ENCODE measurements at places on chromosomes 2 and 18.
A peak's percentile ranks its signal among the peaks of the same experiment; 100 is the strongest.

GRCh38 chr2:190887089-190887488, 6.5 kb downstream of the GLS start:
- DNase-seq = no peak

GRCh38 chr2:163692081-163692480, 43.7 kb downstream of the FIGN start:
- no peak for DNase-seq

- DNase-seq = no peak
Observed at GRCh38 chr2:172456002-172456401, 28.6 kb downstream of the ITGA6 start.

GRCh38 chr2:25490217-25490616, 148.5 kb upstream of the DNMT3A start:
- no peak for DNase-seq

GRCh38 chr2:218607436-218608115, at the start of gene PLCD4:
PLCD4 (plus strand) TSS chr2:218607899; CDS start chr2:218615740, 7,841 bp downstream.
- DNase-seq = no peak

- DNase-seq = no peak
Observed at GRCh38 chr18:59885579-59886163, 14.1 kb upstream of the PMAIP1 start.

DNA sequence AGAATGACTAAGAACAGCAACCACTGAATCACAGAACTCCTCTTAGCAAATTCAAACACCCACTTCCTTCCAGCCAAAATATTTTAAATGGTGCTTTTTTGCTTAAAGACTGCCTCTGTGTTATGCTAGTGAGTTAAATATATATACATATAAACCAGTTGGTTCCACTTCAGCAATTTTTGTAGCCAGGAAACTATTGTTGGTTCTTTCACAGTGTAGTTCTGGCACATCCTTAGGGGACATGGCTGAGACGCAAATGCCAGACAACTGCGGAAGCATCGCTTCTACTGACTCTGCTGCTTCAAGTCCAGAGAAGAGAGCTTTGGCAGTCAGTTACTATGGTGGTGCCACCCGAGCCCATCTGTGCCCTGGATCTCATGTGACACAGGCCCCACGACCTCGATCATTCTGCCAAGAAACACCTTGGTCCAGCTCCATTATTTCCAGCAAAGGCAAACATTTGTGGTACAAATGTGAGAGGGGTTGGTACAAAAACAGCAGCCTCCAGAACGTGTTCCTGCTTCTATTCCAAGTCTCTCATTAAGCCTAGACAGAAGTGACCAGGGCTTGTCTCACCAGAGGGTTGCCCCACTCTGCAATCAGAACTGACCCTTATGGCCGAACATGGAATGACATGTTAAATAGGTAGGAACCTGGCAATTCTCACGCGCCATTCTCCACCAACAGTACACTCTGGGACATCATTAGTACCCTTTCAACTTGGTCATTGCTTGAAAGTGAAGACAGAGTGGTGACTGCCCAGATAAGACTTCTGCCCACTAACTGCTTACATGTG, 117.8 kb upstream of the NRP2 start:
- no peak for DNase-seq

DNA sequence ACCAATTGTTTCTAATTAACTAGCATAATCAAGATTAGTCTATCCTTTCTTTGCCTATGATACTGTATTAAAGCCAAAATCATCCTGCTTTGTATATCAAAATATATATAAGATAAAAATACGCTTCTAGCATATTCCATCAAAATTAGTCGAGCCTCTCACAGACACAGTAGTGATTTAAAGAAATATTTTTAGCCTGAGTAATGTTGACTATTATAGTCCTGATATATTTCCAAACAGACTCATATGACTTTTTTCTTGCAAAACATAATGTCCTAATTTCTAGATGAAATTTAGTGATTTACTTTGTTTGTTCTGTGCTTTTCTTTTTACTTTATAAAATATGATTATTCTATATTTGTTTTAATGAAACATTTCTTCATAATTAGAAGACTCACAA, 30.9 kb downstream of the FAP start:
- DNase-seq = no peak

- no peak for DNase-seq
Observed at GRCh38 chr2:84942166-84942565, 28.8 kb upstream of the KCMF1 start.

DNA sequence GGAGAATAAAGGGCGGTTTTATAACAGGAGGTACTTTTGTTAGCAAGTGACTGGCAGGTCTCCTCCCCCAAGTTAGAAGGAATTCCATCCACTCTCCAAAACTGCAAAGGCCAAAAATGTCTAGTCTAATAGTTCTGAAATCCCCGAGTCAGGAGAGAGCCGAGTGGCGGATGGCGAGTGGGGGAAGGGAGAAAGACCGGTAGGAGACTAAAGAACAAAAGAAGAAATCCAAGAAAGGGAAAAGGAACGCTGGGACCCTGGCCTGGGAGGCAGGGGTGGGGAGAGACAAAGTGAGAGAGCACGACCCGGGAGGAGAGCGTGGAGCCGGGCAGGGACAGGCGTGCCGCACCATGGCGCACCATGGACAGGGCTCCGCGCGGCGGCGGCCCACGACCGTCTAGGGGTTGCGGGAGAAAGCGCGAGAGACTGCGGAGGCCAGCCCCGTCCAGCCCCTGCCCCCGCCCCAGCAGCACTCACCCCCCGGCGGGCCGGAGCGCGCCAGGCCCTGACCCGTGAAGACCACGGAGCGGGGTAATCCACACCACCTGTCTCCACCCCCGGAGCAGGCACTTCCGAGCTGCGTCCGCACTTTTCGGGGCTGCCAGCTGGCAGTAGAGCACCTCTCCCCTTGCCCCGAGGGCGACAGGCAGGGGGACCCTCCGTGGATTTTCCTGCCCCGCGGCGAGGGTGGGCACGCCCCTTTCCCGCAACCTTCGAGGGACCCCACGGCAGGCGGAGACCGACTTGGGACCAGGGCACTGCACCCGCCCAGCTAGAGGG, 1.6 kb downstream of the CDH2 start:
- no peak for DNase-seq

- DNase-seq = no peak
Observed at GRCh38 chr2:149170156-149170555, 131.7 kb downstream of the LYPD6B start.

GRCh38 chr18:58529714-58530354, 99.1 kb downstream of the ALPK2 start:
- DNase-seq = peak; percentile 56

DNA sequence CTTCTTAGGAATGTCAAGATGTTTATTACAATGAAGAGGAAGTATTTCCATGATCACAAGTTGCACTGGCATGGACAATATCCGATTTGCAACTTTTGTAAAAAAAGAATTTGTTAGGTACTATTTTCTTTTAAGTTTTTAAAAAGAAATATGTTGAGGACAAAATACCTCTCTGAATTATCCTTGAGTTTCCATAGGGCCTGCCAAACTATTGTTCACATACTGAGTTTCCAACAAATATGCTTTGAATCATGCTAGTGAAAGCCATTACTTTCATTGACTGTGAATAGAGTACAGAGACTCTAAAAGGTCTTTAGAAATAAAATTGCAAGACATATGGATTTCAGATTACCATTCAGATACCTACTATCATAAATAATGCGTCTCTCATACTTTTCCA, 566.1 kb downstream of the TMEM182 start:
- no peak for DNase-seq

DNA sequence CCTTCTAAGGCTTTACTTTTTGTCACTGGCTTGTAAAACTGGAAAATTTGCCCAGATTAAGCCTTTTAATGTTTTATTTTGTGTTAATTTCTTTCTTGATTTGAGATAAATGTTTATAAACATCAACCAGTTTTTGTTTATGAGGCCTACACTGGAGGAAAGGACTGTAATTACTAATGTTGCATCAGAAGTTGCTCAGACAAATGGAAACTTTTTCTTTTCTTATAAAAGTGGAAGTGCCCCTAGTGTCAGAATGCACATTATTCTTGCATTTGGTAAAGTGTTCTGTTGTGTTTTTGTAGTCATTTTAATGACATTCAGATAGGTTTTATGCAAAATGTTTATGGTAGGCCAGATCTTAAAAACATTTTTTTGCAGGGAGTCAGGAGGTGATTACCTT, 25.3 kb downstream of the LCLAT1 start:
- no peak for DNase-seq

- DNase-seq = no peak
Observed at GRCh38 chr2:177244244-177244771, 20.2 kb downstream of the NFE2L2 start.

GRCh38 chr18:3704556-3705344, 254.8 kb downstream of the TGIF1 start:
- DNase-seq = no peak

- DNase-seq = no peak
Observed at GRCh38 chr2:78701546-78701945, 324.0 kb upstream of the REG3G start.

- DNase-seq = no peak
Observed at GRCh38 chr2:200693836-200694470, 108.1 kb downstream of the AOX1 start.
